GF-D8 (cell line): ENCODE measurements at places on chromosomes 5 and 9.

DNA sequence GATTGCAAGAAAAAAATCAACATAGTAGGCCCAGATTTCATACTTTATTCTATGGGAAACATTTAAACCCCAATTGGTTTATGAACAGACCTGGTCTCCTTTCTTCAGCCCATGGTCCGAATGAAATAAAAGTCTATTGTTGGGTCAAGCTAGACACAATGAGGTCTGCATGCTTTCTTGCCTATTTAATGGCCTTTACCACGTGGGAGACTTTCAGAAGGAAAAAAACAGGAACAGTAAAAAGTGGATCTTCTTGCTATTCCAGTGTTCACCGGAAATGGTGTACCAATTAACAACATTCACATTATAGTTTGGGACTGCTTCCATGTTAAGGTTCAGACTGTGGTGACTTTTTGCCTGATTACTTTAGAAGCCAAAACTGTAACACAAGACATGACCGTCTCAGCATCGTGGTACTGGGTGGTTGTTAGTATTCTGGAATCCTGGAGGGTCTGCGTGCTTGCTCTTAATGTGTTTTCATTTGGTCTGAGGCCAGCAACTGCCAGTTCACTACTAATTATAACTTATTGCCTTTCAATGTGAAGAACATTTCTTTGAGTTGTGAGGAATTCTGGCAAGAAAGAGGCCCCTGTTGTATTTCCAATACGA, 85.4 kb upstream of the PRRC1 start:
- no peak for DNase-seq

DNA sequence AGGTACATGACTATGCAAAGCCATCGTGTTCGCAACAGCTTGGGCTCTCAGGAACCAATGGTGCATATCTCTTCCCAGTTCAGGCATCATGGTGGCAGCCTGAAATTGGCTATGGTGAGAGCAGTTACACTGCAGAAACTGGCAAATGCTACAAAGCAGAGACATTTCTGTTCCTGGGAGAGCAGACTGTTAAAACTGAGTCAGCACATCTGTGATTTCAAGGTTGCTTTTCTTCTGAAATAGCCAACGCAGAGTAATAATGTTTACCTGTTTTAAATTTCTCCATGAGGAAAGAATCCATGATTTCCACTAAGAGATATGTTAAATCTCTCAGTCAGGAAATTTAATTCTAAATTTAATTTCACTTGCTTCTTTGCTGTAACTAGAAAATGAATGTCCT, 47.8 kb downstream of the C7 start:
- no peak for DNase-seq

- no peak for DNase-seq
Measured at GRCh38 chr5:14357441-14357840, 214.3 kb downstream of the TRIO start.

GRCh38 chr9:93671020-93671338, 94.6 kb downstream of the PHF2 start:
- DNase-seq: no peak

DNA sequence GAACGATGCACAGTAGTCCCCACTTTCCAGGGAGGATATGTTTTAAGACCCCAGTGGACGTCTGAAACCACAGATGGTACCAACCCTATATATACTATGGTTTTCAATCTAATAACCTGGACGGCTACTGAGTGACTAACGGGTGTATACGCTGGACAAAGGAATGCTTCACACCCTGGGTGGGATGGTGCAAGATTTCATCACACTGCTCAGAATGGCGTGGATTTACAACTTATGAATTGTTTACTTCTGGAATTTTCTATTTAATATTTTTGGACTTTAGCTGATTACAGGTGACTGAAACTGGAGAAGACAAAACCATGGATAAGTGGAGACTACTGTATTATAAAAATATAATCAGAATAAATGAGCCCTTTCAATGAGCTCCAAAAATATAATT, 147.6 kb upstream of the TRIM32 start:
- DNase-seq: no peak

GRCh38 chr5:21806943-21807342, 1046.2 kb downstream of the CDH12 start:
- DNase-seq: peak; percentile 37

GRCh38 chr5:135753990-135754389, 80.5 kb upstream of the SLC25A48 start:
- no peak for DNase-seq

DNA sequence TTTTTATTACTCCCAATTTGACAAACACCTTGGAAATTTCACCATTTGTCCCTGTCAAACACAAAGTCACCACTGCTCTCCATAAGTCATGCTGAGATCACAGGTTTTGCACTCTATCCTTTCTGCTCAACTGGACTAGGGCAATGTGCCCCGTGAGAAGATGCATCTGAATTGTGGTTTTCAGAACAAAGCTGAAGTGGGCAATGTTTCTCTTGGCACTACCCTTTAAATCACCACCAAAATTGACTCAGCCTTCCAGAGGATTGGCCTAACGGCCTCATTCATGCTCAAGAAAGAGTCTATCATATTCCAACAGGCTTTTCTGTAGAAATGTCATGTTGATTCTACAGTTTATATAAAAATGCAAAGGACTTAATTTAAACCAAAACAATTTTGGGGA, 81.0 kb upstream of the TRIO start:
- DNase-seq: no peak

GRCh38 chr9:89464300-89464901, 33.5 kb downstream of the SEMA4D start:
- peak; percentile 11 for DNase-seq

- no peak for DNase-seq
Measured at GRCh38 chr5:95406426-95407090, 15.4 kb downstream of the FAM81B start.

DNA sequence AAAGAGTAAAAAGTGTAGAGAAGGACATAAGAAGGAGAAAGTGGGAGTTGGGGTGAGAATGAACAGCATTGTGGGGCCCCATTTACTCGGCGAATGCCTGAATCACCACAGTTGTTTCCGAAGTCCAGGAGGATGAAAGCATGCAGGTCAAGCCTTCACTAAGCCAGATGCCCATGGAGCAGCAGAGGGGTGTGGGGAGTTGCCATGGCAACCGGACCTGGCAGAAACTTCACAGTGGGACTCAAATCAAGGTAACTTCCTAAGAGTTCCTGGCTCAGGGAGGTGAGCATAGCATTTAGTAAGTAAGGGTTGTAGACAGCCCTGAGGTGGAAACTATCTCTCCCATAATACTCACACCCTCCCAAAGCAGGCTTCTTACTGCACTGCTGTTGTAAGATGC, 357.1 kb downstream of the TRIM32 start:
- DNase-seq: no peak

DNA sequence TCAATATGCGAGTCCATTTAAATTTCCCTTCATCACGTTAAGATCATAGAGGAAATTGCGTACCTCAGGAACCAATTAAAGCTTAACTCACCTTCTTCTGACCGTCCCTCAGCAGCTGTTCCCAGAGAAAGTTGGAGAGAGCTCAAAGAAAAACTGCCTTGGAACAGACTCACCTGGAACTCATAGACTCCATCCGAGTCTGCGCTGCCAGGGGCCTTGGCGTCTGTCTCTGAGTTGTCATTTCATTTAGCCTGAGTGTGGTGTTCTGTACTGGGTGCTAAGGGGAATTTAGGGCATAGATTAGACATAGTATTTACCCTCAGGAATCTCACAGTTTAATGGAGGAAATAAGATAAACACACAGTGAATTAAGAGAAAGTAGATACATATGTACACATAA, 892.7 kb downstream of the TLE1 start:
- no peak for DNase-seq

DNA sequence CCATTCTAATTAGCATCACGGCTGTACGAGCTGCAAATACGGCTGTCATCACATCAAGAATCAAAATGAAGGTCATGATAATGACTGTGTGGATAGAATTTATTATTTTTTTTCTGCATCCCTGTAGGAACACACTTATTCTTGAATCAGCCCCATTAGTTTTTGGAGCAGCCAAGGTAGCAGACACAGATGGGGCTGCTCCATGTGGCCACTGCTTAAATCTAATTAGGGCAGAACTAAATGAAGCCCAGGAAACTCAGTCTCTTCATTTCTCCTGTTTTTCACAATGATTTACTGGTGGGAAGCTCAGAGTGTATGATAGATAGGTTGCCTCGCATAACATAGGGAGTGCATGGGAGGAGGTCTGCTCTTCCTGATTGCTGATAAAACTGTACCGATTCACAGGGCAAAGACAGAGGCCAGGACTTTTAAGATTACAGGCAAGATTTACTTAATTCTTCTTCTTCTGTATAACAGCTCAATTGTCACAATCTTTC, 275.5 kb downstream of the GLIS3 start:
- DNase-seq: no peak

DNA sequence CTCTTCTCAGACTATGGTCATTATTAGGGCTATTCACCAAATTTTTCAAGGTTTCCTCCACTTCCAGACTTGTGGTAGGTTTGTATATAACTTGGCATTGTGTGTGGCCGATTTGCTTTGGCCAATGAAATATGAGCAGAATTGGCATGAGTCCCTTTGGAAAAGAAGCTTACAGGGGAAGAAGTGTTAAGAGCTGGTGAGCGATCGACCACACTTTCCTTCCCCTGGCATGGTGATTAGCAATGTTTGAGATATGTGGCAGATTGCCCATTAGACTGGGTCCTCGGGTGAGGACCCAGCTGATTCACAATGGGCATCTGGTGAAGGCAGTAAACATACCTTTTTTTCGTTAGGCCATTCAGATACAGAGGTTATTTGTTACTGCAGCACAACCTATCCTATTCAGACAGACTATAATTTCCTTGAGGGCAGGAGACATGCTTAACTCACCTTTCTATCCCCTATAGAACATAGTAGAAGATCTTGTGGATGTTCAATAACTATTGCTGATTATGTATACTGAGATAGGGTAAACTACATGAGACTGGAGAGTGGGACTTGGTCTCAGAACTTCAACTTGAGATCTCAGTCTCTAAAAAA, 62.8 kb upstream of the KLF9 start:
- DNase-seq: no peak

- no peak for DNase-seq
Measured at GRCh38 chr5:158486566-158486965, 613.1 kb downstream of the EBF1 start.

DNA sequence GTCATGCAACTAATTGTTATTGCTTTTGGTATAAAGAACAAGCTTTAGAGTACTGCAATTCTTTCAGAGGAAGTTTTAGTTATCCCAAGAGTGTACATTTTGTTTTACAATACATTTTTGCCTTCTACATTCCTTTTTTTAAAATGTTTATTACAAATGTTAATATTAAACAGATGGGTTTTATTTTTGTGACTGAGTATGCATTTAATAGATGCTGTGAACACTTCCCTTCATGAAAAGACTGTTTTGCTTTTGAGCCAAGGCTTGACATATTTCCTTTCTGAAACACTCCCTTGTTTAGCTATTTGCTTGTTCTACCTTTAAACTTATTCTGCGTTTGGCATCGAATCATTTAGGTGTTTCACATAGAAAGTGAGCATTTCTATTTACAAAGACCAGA, 14.8 kb upstream of the ZNF474 start:
- no peak for DNase-seq

- no peak for DNase-seq
Measured at GRCh38 chr9:106675780-106676179, 187.2 kb upstream of the ZNF462 start.

DNA sequence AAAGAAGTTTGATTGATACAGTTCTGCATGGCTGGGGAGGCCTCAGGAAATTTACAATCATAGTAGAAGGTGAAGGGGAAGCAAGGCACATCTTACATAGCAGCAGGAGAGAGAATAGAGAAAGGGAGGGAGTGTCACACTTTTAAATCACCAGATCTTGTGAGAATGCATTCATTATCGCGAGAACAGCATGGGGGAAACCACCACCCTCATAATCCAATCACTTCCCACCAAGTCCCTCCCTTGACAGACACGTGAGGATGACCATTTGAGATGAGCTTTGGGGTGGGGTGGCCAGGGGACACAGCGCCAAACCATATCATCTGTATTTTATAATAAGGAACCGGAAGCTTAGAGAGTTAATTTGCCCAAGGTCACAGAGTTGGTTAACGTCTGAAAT, 13.7 kb upstream of the FOCAD start:
- no peak for DNase-seq

- no peak for DNase-seq
Measured at GRCh38 chr9:8012986-8013385, 213.4 kb upstream of the DMAC1 start.

- DNase-seq: no peak
Measured at GRCh38 chr9:127898433-127899127, 823 bp downstream of the ST6GALNAC6 start.

DNA sequence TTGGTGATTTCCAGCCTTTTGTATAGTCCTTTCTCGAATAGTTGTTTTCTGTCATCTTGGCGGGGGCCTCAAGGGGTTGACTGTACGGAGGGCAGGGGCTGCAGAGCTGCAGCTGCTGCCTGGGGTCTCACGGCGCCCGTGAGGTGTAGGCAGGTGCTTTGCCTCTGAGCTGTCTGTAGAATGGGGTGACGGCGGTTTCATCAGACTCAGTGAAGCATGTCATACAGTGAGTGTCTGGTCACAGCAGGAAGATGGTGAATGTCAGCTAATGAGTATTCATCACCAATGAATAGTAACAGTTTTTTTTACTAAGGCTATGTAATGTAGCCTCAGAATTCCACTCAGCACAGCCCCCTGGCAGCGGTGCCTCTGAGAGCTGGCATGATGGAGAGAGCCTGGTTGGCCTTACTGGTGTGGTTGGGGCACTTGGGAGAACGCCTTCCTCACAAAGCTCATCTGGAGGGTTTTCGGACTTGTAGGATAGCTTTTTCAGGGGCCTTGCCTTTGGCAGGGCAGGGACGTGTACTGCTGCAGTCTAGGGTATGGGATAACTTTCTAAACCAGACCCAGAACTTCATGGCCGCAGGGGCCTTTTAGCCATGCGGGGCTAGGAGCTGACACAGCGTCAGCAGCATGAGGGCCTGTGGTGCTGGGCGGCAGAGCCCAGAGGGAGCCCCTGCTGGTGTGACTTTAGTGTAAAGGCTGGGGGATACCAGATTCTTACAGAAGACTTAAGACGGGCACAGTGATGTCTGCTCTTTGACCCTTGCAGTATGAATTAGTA, 15.0 kb downstream of the TENT4A start:
- no peak for DNase-seq

GRCh38 chr9:92988215-92988768, 41.0 kb downstream of the FGD3 start:
- no peak for DNase-seq

DNA sequence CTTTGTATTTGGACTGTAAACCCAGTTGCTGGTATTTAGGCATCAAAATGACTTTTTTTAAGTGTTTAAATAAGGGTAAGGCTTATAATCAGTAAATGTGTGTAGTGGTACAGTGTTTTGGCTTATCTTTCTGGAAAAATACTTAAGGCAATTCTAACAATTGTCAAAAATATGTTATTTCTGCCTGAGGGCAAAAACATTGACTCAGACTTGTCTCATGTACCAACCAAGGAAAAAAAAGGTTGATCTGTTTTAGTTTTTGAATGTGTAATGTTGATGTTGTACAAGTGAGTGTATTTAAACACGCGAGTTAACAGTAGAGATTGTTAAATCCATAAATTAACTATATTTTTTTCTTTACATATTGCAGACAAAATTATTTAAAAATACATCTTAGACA, 277.8 kb upstream of the TYRP1 start:
- DNase-seq: no peak
